Activated T-helper 1 cell treated with anti-CD3 and anti-CD28 coated beads, Interleukin-2, amount 50 U/mL, for 16 hours (primary cell): ENCODE measurements at places on chromosomes 2 and 18.

DNA sequence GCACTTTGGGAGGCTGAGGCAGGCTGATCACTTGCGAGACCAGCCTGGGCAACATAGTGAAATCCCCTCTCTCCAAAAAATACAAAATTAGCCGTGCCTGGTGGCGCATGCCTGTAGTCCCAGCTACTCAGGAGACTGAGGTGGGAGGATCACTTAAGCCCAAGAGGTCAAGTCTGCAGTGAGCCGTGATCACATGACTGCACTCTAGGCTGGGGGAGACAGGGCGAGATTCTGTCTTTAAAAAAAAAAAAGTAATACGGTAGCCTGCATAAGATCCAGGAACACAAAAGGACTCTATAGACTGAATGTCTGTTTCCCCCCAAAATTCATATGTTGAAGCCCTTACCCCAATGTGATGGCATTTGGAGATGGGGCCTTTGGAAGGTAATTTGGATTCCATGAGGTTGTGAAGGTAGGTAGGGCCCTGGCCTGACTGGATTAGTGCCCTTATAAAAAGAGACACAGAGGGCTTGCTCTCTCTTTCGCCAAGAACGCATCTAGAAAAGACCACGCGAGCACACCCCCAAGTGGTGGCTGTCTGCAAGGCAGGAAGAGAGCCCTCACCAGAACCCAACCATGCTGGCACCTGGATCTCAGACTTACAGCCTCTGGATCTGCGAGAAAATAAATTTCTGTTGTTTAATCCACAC lies 17.0 kb downstream of the MBOAT2 start:
- no peak for DNase-seq

DNA sequence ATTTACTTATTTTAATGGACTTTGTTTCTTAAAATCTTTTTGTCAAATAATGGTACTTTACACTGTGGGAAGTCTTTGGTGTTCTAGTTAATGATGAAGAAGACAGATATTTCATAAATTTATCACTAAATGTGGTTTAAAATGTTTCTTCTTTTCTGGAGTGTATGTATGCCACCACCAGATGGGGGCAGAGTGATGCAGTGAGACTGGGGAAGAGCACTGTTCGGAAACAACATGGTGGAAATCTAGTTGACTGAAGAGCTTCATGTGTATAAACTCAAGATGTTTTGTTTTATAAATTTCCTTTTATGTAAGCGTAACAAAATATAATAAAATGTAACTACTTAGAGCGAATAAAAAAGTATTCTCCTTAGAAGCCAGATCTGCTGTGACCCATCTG lies 195.1 kb downstream of the KCNE4 start:
- no peak for DNase-seq

DNA sequence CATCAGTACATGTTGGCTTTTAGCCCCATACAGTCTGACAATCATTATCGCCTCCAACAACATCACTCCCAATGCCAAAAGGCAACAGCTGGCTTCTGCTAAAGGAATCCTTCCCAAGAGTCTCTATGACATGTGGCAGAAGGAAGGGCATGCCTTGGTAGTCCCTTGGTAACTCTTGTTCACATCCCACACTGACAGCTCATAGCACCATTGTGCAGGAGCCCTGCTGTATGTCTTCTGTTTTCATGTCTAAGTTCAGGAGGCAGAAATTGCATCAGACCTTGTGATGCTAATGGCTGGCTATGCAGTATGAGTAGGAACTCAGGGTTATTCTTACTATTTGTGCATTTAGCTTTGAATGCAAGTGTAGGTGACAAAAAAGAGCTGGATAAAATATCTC lies 392.1 kb downstream of the PTH2R start:
- DNase-seq, result no peak

GRCh38 chr2:207088276-207088675 lies 77.5 kb downstream of the KLF7 start:
- DNase-seq, result no peak

DNA sequence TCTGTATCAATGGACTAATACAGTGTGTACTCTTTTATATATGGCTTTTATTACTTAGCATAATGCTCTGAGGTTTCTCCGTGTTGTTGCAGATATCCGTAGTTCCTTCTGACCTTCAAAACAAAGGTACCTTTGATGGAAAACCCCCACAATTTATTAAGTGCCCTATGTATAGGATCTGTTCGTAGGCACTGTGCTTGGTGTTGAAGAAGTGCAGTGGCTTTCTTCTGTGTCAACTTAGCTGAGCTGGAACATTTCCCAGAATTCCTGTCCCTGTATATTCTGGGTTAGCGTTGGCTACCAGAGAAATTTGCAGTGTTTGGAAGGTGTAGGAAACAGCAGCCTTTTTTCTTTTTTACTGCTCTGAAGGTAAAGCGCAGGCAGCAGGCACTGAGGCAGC lies 56.3 kb upstream of the MSH2 start:
- no peak for DNase-seq

DNA sequence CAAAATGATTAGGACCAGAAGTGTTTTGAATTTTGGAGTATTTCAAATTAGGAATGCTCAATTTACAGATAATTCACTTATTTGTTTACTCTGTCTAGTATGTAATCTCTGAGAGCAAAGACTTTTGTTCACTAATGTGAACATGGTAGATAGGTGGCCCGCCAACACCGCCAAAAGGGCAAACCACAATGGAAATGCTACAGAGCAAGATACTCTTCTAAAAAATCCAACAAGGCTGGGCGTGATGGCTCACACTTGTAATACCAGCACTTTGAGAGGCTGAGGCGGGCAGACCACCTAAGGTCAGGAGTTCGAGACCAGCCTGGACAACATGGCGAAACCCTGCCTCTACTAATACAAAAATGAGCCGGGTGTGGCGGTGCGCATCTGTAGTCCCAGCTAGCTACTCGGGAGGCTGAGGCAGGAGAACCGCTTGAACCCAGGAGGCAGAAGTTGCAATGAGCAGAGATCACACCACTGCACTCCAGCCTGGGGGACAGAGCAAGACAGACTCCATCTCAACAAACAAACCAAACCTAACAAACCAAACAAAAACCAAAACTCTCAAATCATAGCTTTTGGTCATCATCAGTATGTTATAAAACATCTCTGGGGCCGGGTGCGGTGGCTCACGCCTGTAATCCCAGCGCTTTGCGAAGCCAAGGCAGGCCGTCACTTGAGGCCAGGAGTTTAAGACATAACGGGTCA lies 2.4 kb downstream of the CCT4 start:
- no peak for DNase-seq
